ENCODE measurements at places on chromosomes 16 and 17.

DNA sequence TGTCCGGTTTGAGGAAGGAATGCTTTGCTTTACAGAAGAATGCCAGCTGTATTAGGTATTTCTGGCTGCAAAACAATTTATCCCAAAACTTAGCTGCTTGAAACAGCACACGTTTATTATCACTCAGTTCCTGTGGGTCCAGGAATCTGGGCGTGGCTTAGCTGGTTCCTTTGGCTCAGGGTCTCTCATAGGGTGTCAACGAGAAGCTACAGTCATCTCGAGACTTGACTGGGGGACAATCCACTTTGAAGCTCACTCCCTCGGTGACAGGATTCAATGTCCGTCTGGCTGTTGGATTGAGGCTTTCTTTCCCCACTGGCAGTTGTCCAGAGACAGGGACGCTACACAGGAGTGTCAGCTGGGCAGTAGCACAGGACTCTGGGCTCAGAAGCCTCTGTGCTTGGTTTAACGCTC lies 9.6 kb upstream of the RHBDF2 start:
- no peak for DNase-seq

- DNase-seq = no peak
These were observed 11.2 kb upstream of the DNAH17 start for GRCh38 chr17:78588258-78589030.

DNA sequence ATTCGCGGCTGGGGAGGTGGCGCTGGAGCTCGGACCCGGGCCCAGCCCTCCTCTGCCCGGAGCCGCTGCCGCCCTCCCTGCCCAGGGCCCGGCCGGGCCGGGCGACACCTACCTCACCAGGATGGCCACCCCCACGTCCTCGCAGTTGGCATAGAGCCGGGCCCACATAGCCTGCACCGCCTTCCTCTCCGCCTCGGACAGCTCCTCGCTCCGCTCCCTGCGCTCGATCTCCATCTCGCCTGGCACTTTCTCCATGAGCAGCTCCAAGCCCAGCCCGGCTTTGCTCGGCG lies 276 bp downstream of the CYGB start:
- no peak for DNase-seq

- no peak for DNase-seq
These were observed 155.5 kb downstream of the ZNF423 start for GRCh38 chr16:49700251-49701064.

GRCh38 chr17:65876985-65877384 lies 314.9 kb downstream of the CEP112 start:
- no peak for DNase-seq

GRCh38 chr17:10702574-10702973 lies 5.2 kb downstream of the ADPRM start:
- no peak for DNase-seq

- DNase-seq = peak; percentile 57
These were observed at the start of gene CD300A for GRCh38 chr17:74466111-74466827. CD300A (plus strand) TSS chr17:74466634; CDS start chr17:74466704, 70 bp downstream.

- no peak for DNase-seq
These were observed 1.1 kb downstream of the NDEL1 start for GRCh38 chr17:8436844-8437171.

DNA sequence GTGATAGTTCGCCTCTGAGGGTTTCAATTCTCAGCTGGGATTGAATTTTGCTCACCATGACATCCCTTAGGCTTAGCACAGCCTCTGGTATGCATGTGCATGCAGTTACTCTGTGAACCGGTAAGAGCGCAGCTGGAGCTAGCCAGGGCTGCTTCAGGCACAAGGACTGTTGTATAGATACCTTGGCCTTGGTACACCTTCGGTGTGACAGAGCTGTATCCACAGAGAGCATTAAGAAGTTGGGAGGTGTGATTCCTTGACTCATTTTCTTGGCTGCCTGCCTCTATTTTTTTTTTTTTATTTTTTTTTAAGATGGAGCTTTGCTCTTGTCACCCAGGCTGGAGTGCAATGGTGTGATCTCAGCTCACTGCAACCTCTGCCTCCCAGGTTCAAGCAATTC lies 2.2 kb upstream of the NUTF2 start:
- DNase-seq = no peak

GRCh38 chr16:5231246-5231759 lies 133.7 kb upstream of the EEF2KMT start:
- DNase-seq = no peak

- DNase-seq = no peak
These were observed 896 bp upstream of the MYLK3 start for GRCh38 chr16:46748775-46749705.

DNA sequence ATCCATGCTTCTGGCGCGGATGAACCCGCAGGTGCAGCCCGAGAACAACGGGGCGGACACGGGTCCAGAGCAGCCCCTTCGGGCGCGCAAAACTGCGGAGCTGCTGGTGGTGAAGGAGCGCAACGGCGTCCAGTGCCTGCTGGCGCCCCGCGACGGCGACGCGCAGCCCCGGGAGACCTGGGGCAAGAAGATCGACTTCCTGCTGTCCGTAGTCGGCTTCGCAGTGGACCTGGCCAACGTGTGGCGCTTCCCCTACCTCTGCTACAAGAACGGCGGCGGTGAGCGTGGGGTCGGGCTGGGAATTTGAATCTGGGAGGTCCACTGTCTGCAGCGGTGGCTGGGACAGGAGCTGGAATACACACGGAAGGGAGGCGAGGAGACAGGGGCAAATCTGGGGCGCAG lies 904 bp downstream of the SLC6A2 start:
- DNase-seq = no peak

GRCh38 chr17:35372846-35373533 lies 431 bp downstream of the SLFN11 start:
- DNase-seq = no peak

- DNase-seq = peak; percentile 9
These were observed 1.0 kb upstream of the CKLF start for GRCh38 chr16:66551348-66551759.

- no peak for DNase-seq
These were observed 11.1 kb downstream of the HIC1 start for GRCh38 chr17:2065949-2066400.

- no peak for DNase-seq
These were observed 28.8 kb downstream of the IGFBP4 start for GRCh38 chr17:40471846-40472732.

DNA sequence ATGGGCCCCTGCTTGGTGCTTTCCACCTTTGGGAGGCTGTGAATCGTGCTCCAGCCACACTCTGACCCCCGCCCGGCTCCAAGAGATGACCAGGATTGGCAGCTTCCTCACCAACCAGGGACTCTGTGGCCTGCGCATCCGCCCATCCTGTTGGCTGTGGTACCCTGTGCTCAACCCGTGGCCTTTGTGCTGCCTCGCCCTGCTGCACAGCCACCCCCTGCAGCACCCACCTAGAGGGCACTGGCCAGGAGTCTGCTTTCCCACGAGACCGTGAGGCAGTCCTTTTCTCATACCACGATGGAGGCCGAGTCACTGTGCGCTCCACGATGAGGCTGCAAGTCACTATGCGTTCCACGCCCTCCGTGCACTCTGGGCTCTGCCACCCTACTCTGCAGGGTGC lies 19.4 kb downstream of the NME3 start:
- DNase-seq = no peak

DNA sequence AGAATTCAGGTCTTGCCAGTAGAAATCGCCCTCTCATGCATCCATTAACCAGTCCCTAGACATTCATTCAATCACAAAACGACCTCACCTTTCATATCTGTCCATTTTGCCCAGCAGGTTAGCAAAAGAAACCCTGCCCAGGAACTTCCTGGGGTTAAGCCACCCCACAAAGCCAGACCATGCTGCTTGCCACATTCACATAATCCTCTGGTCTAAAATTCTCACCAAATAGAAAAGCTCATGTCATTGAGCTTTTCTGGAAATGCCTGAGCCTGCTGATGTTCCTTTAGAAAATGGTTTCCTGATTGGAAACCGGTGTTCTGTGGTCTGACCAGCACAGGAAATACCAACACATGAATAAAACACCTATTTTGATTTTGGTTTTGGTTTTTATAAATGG lies 21.6 kb upstream of the DYNLRB2 start:
- DNase-seq = no peak

GRCh38 chr16:53717577-53717976 lies 13.6 kb downstream of the FTO start:
- DNase-seq = no peak

GRCh38 chr17:8611137-8611536 lies 19.4 kb downstream of the MYH10 start:
- no peak for DNase-seq

DNA sequence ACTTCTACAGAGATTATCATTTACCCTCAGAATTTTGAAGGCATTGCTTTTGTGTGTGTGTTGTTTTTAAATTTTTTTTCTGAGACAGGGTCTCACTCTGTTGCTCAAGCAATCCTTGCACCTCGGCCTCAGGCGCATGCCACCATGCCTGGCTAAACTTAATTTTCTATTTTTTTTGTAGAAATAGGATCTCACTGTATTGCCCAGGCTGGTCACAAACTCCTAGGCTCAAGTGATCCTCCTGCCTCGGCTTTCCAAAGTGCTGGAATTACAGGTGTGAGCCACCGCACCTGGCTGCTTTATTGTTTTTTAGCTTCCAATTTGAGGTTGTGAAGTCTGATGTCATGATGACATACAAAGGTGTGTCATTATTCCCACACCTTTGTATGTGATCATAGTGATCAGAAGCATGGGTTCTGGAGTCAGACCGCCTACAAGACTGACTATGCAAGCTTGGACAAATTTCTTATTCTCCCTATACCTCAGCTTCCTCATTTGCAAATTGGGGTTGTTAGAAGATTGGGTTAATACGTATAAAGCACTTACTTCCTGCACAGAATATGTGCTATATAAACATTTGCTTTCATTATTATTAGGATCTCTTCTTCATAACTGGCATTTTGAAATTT lies 5.8 kb downstream of the SEPHS2 start:
- peak; percentile 22 for DNase-seq

DNA sequence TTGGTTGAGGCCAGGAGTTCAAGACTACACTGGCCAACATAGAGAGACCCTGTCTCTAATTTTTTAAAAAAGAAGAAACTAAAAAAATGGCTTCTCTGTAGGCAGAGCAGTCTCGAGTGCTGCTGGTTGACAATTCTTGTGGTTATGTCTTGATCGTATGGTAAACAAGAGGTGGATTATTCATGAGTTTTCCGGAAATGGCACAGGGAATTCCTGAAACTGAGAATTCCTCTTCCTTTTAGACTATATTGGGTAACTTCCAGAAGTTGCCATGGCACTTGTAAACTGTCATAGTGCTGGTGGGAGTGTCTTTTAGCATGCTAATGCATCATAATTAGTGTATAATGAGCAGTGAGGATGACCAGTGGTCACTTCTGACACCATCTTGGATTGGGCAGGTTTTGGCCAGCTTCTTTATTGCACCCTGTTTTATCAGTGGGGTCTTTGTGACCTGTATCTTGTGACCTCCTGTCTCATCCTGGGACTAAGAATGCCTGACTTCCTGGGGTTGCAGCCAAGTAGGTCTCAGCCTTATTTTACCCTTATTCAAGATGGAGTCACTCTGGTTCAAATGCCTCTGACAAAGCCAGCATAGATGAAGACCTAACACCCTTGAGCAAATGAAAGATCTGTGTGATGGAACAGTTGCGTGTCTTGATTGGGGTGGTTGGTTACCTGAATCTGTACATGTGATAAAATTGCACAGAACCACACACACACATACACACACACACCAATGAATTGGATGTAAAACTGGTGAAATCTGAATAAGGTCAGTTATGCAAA lies 30.2 kb downstream of the BMERB1 start:
- no peak for DNase-seq

- no peak for DNase-seq
These were observed 267.9 kb downstream of the CPPED1 start for GRCh38 chr16:12535535-12536411.

DNA sequence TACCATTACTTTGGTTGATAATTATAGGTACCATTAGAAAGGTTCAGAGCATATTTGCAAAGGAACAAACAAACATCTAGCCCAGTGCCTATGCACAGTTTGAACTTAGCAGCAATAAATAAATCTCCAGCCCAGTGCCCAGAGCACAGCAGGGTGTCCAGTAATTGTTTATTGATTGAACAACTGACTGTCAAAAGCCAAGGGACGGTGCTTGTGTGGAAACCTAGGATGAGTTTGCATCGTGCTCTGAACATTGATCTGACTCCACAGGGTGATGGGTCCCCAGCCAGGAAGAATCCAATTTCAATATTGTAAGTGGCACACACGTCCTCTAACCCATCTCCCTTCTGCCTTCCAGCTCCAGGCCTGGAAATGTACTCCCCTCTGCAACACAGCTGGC lies 625.5 kb upstream of the C16orf82 start:
- no peak for DNase-seq

- no peak for DNase-seq
These were observed 27.7 kb downstream of the DHRS7C start for GRCh38 chr17:9763643-9764042.

GRCh38 chr16:29876594-29877249 lies 13.7 kb upstream of the CDIPT start:
- DNase-seq = no peak

DNA sequence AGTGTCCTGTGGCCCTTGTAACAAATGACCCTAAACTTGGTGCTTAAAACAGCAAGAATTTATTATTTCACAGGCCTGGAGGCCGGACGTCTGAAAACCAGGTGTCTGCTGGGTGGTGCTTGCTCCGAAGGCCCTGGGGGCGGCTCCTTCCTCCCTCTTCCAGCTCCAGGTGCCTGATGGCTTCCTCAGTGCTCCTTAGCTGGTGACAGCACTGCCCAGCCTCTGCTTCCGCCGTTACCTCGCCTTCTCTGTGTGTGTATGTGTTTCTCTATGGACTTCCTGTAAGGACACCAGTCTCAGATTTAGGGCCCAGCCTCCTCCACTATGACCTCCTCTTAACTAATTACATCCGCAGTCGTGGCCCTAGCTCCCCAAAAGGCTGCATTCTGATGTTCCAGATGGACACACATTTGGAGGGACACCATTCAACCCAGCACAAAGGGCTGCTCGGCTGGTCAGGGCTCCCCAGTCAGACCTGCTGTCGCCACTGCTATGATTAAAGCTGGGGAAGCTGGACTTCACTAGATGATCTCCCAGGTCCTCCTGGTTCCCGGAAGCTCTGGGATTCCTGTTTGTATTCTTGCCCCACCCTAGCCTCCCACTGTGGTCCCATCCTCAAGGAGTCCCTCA lies 172.8 kb downstream of the IRF8 start:
- DNase-seq = no peak

- no peak for DNase-seq
These were observed 4.2 kb upstream of the MAP3K14 start for GRCh38 chr17:45320931-45321461.

DNA sequence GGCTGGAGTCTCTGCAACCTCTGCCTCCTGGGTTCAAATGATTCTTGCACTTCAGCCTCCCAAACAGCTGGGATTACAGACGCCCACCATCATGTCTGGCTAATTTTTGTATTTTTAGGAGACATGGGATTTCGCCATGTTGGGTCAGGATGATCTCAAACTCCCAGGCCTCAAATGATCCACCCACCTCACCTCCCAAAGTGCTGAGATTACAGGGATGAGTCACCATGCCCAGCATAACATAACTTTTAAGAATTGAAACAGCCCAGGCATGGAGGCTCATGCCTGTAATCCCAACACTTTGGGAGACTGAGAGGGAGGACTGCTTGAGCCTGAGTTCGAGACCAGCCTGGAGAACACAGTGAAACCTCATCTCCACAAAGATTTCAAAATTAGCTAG lies 2.5 kb downstream of the RSL1D1 start:
- DNase-seq = no peak

GRCh38 chr17:5719976-5720375 lies 135.7 kb upstream of the NLRP1 start:
- no peak for DNase-seq

- DNase-seq = no peak
These were observed 543 bp downstream of the TMUB2 start for GRCh38 chr17:44187131-44187899.

GRCh38 chr17:40516581-40517285 lies 15.3 kb upstream of the TNS4 start:
- DNase-seq = no peak

- no peak for DNase-seq
These were observed 317.0 kb downstream of the MAF start for GRCh38 chr16:79283578-79283977.
